ENCODE measurements at places on chromosomes 1 and 21. TPM values are rescaled to one million over a fixed set of nuclear protein-coding genes. Genes with fewer than 3 reads are reported as not detected.
A peak's percentile ranks its signal among the peaks of the same experiment; 100 is the strongest.

- peaks cover 4% of the 10 kb centered on the region for H3K4me1 ChIP-seq
- no peak for DNase-seq
- H3K4me3 ChIP-seq = no peak overlapping the region
- H3K27ac ChIP-seq = no peak overlapping the region
- H3K36me3 ChIP-seq = no peaks in the 10 kb centered on the region
Observed at GRCh38 chr1:78102916-78103315, 57.1 kb downstream of the GIPC2 start.

GRCh38 chr1:28494737-28495136 is 11.1 kb upstream of the RCC1 start:
- H3K36me3 ChIP-seq = no peaks in the 10 kb centered on the region
- no peaks in the 10 kb centered on the region for H3K4me1 ChIP-seq
- no peak overlapping the region for H3K27ac ChIP-seq
- DNase-seq = no peak

- H3K27me3 ChIP-seq = no peaks in the 10 kb centered on the region
- DNase-seq = no peak
- H3K36me3 ChIP-seq = no peaks in the 10 kb centered on the region
- H3K27ac ChIP-seq = no peak overlapping the region
Observed at GRCh38 chr1:245469734-245470133, 314.9 kb downstream of the KIF26B start.

DNA sequence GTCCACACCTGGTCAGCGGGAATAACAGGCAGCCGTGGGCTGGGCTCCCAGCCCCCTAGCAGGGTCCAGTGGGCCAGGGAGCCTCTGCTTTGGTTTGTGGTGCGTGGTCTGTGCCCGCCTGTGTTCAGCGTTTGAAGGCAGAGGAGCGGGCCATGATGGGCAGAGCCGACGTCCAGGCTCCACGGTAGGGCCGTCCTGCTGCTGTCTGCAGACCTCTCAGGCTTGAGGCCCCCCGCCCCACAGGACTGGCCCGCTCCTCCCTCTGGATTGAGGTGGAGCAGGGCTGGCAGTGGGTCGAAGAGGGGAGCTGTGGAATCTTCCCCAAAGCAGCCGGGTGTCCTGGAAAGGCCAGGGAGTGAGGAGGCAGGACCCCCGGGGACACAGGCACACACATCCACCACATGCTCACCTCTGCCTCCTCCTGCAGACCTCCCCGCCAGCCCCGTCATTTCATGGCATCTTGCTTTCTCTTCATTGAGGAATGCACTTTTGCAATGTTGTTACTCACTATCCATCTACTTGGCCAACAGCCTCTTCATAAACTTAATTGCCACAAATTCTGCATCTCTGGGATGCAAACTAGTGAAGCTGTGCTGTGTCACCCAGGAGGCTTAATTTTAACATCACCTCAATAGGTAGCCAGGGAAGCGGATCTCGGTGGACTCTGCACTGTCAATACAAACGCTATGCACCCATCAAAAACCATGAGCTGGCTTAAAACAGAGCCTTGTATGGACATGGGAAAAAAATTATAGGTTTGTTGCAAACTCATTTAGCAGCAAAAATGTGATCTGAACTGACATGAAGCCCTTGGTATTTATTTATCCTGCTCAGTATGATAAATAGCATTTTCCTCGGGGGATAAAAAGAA is 85.9 kb downstream of the PDE9A start:
- H3K4me3 ChIP-seq = no peak overlapping the region
- H3K4me1 ChIP-seq = peaks cover 12% of the 10 kb centered on the region
- H3K36me3 ChIP-seq = no peaks in the 10 kb centered on the region
- no peaks in the 10 kb centered on the region for H3K27me3 ChIP-seq
- no peak for DNase-seq

DNA sequence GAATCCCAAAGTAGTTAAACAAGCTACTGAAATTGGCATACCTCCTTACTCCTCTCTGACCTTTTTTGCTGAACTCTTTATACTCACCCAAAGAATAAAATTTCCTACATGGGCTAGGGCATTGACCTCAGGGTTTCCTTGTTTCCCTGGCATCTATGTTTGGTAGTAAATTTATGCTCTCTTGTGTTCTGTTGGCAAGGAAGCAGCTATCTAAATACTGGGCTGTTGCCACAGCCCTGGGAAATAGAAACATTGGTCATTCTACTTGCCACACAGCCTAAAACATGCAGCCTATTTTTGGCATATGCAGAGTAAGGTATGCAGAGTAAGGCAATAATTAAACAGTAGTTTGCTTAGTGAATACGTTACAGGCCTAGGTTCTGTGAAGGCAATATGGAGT is 351.4 kb downstream of the HLX start:
- H3K4me1 ChIP-seq = no peaks in the 10 kb centered on the region
- DNase-seq = no peak

GRCh38 chr1:20604678-20605077 is 15.8 kb downstream of the CDA start:
- H3K27ac ChIP-seq = peak overlapping the region; percentile 83
- peaks cover 20% of the 10 kb centered on the region for H3K4me1 ChIP-seq
- H3K4me3 ChIP-seq = no peak overlapping the region
- H3K27me3 ChIP-seq = no peaks in the 10 kb centered on the region
- DNase-seq = no peak

GRCh38 chr1:157776971-157777391 is at the start of gene FCRL2:
Gene FCRL2 (minus strand): TSS chr1:157777132. CDS start chr1:157777073, 59 bp downstream.
- no peak within 1 kb of the TSS for H3K4me3 ChIP-seq
- no peaks in the 10 kb centered on the region for H3K36me3 ChIP-seq
- no peaks in the 10 kb centered on the region for H3K4me1 ChIP-seq
- no peak within 1 kb of the TSS for H3K27ac ChIP-seq
- no peak for DNase-seq

Gene SIM2
- not detected for total RNA-seq

DNA sequence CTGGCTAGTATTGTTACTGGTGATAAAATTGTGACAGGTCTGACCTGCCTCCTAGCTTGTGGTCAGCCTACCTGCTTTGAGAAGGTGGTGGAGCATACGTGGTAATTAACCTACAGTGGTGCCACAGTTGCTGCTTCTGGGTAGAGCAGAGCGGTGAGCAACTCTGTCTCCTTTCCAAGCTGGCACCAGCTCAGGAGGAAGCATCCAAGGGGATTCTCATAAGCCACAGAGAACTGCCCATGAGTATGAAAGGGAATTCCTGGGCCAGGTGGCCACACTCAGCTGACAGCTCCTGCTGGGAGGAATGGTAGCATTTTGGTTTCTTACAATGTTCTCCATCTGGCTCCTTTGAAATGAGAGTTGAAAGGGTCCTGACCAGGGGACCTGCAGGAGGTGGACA is 39.4 kb downstream of the ATP2B4 start:
- peaks cover 17% of the 10 kb centered on the region for H3K36me3 ChIP-seq
- no peaks in the 10 kb centered on the region for H3K27me3 ChIP-seq
- H3K4me3 ChIP-seq = no peak overlapping the region

GRCh38 chr1:19643121-19643520 is 990 bp upstream of the NBL1 start:
- DNase-seq = no peak
- H3K27me3 ChIP-seq = peaks cover 78% of the 10 kb centered on the region
- H3K36me3 ChIP-seq = no peaks in the 10 kb centered on the region
- H3K27ac ChIP-seq = peak overlapping the region; percentile 67
- no peak overlapping the region for H3K4me3 ChIP-seq

GRCh38 chr1:11838349-11839272 is 9.0 kb downstream of the NPPA start:
- H3K36me3 ChIP-seq = peaks cover 95% of the 10 kb centered on the region
- no peaks in the 10 kb centered on the region for H3K27me3 ChIP-seq
- no peak overlapping the region for H3K4me3 ChIP-seq

GRCh38 chr21:41576013-41576615 is 68.2 kb upstream of the TMPRSS2 start:
- H3K4me1 ChIP-seq = no peaks in the 10 kb centered on the region
- no peaks in the 10 kb centered on the region for H3K36me3 ChIP-seq
- H3K27me3 ChIP-seq = no peaks in the 10 kb centered on the region
- no peak for DNase-seq
- H3K4me3 ChIP-seq = no peak overlapping the region
